Activated CD4-positive, alpha-beta memory T cell treated with anti-CD3 and anti-CD28 coated beads, Interleukin-2, amount 10 ng/mL, durations not matched to agents 7 days and 5 days (primary cell): ENCODE measurements at places on chromosomes 3 and 15. TPM values are rescaled to one million over a fixed set of nuclear protein-coding genes. Genes with fewer than 3 reads are reported as not detected.

RHOV gene
- not detected for total RNA-seq

SST gene
- not detected for total RNA-seq

KLHL40 gene
- total RNA-seq: not detected

FBXW12 gene
- not detected for total RNA-seq

DNA sequence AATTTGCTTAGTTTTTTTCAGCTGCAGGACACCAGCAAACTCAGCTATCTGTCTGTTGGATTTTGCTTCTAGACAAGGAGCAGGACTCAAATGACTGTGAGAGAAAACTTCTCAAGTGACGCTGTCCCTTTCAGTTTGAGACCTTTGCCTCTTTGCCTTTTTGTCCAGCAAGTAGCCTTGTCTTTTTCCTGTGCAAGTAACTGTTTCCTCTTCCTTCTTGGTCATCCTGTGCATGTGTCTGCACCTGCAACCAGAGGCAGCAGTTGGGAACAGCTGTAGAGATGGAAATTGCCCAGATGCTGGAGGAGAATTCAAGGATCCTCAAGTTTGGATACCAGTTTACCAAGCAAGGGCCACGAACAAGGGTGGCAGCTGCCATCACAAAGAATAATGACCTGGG lies 23.3 kb upstream of the TMOD3 start:
- DNase-seq: no peak

DNA sequence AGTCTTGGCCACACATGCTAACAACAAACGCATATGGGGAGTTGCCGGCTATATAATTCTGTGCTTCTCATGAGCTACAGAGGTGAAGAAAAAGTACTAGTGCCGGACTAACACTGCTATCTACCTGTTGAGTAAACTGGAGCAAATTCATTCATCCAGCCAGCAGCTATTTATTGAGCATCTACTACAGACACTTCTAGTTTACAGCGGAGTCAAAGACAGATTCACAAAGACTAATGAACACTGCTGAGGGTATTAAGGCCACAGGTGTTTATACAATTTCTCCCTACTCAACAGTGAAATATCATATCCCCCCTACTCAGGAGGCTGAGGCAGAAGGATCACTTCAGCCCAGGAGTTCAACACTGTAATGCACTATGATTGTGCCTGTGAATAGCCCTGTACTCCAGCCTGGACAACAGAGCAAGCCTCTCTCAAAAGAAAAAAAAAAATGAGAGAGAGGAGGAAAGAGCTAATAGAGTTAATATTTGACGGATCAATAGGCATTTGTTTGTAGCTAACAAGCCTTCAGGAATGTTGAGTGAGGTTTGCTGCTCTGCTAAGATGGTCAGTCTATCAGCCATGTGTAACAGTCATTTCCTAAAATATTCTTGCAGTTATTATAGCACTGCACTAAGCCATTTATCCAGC lies 17.8 kb downstream of the ADCY5 start:
- DNase-seq: no peak

GRCh38 chr3:83426300-83426699 lies 1532.5 kb upstream of the CADM2 start:
- no peak for DNase-seq

DNA sequence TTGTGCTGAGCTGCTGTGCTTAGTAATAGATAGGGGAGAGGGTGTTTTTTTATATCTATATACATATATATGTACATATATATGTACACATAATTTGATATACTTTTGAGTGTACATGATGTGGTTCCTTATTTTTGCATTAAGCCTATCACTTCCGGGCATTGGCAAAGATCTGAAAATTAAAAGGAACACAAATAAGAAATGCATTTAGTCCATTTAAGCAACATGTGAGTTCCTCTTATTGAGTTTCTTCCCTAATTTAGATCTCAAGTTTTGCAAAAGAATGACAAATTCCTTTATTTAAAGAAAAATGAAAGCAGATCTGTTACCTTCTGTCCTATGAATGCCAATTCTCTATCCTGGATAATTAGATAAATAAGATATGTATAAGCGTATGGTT lies 435.1 kb downstream of the LPP start:
- no peak for DNase-seq

DNA sequence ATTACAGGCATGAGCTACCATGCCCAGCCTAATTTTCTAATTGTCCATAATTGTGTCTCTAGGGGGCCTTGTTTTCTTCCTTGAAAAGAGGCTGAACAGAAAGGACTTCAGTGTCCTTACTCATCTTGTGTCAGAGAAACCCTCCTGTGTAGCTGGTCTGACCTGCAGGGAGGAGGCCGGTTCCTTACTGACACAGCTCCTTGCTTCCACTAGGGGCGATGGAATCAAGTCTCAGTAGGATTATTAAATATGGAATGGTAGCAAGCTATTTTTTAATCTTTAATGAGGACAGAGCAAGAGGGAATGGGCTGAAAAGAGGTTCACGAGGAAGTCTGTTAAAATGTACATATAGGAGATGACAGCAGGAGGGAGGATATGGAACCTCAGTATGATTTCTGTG lies 8.6 kb downstream of the LPCAT4 start:
- no peak for DNase-seq

DNA sequence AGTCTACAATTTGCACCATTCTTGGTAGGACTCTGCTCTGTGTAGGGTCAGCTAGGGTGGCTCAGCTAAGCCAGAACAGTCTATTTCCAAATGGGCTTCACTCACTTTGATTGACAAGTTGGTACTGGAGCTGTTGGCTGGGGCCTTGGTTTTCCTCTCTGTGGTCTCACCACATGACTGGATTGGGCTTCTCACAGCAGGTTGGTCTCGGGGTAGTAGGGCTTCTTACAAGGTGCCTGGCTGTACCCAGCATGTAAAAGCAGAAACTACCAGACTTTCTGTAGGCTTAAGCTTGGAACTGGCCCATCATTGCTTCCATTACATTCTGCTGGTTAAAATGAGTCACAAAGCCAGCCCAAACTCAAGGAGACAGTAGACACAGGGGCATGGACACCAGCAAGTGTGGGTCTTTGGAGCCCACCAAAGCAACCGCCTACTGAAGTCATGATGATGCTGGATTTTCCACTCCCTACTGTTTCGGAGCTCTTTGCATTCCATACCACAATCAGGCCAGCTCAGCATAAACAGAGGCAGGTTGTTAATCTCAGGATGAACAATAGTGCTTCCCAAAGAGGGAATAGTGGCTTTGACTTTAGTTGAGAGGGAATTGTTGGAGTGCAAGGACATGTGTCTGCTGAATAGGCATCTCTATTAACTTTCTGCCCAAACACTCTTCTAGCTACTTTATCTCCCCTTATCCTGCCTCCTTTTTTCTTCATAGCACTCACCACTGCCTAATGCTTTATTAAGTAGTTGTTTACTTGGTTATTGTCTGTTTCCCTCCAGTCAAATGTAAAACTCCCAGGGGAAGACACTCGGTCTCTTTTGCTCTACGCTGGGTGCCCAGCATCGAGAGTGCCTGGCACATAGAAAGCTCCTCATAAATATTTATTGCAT lies 78.0 kb upstream of the RARB start:
- DNase-seq: no peak

- no peak for DNase-seq
Observed at GRCh38 chr15:88487178-88487795, 19.8 kb downstream of the MRPS11 start.

DNA sequence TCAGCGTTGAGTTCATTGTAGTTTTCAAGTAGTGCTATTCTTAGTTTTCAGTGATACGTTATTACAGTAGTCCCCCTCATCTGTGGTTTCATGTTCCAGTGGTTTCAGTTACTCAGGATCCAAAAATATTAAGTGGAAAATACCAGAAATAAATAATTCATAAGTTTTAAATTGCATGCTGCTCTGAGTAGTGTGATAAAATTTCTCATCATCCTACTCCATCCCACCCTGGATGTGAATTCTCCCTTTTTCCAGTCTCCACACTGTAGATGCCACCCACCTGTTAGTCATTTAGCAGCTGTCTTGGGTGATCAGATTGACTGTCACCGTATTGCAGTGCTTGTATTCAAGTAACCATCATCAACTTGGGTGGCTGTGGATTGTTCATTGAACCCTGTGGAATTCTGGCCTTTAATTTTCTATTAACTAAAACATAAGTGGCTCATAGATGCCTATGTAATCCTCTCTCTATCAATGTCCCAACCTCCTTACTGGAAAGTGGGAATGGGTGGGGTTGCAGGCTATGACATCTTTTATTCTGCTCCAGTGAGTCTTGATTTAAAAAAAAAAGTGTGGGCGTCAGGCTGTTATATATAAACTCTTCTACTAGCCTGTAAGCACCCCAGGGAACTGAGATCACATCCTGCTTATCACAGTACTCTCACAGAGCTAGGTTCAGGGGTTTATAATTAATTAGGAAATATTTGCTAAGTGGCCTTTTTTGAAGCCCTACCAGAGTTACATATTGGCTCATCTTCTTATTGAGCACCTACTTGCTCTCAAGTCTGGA lies 97.5 kb downstream of the CFAP20DC start:
- no peak for DNase-seq

GRCh38 chr15:39657668-39658067 lies 76.8 kb downstream of the THBS1 start:
- no peak for DNase-seq

DNA sequence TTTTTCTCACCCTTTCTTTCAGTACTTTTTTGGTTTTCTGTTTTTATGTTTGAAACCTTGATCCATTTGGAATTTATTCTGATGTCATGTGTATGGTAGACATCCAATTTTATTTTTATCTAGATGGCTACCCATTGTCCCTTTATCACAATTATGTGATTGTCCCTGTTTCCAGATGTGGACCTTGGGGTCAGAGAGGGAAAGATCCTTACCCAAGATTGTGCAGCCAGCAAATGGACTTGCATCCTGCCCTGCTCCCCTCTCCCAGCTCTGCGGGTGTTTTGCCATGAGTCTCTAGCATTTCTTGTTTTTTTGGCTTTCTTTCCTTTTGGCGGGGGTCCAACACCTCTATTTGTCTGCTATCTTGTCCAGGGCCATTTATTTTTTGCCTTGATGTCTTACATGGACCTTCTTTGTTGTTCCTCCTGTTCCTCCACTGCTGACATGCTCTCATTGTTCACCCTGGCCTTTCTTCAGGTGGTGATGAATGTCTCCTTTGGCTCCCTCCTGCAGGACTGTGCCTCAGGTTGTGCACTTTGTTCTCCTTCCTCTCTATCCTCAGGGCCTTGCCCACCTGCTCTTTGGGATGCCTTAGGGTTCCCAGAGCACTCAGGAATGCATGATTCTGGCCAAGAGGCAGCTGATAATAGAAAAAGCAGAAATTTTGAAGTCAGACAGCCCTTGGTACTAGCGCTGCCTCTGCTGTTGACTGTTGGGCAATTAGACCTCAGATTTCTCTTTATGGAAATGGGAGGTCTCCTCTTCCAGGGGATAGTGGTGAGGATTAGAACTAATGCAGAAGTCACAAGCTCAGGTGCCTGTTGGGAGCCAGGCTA lies 84.3 kb downstream of the EEFSEC start:
- DNase-seq: no peak

DNA sequence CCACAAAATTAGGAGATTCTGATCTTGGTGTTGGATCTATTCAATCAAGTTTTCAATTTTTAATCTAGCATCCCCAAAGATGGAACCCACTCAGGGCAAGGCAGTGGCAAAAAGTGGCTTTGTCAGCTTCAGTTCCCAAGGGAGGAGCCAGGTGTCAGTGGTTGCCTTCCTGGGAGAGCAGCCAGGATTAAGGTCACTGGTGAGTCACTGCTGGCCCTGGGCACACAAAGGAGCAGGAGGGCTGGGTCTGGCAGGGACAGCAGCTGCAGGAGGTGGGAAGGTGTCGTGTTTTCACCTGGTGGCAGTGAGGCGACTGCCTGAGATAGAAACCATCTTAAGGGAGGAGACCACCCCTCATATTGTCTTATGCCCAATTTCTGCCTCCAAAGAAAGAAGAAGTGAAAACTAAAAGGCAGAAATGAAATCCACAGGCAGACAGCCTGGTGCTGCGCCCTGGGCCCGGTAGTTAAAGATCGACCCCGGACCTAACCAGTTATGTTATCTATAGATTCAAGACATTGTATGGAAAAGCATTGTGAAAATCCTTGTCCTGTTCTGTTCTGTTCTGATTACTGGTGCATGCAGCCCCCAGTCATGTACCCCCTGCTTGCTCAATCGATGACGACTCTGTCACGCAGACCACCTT lies 5.9 kb upstream of the KLHL25 start:
- no peak for DNase-seq
